ENCODE measurements at places on chromosomes 5 and 9.

DNA sequence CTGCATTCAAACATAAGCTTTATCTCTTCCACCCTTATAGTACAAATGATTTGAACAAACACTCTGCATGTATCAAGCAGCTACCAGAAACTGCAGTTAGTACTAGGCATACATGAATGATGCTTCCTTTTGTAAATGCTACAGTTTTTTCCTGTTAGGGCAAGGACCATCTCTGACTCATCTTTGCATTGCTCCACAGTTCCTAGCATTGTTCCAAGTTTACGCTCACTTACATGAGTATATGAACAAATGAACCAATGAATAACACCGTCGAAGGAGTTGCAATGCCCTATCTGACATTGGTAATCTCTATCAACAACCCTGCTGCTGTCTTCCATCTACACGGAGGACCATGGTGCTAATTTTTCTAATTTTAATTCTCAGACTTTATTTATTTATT, 2.1 kb upstream of the ALDH7A1 start:
- no peak for DNase-seq

GRCh38 chr5:126265917-126266316, 157.3 kb upstream of the GRAMD2B start:
- DNase-seq: no peak

GRCh38 chr5:159877894-159878448, 38.3 kb upstream of the ADRA1B start:
- no peak for DNase-seq

- DNase-seq: no peak
These were observed 141.3 kb upstream of the ALDH1B1 start for GRCh38 chr9:38251036-38251860.

Measured in activated CD4-positive, alpha-beta T cell treated with anti-CD3 and anti-CD28 coated beads, Interleukin-2, amount 50 U/mL, for 1 hour (primary cell).